Suppressor macrophage treated with lipopolysaccharide for 4 hours (primary cell): ENCODE measurements at places on chromosomes 6 and 20.

DNA sequence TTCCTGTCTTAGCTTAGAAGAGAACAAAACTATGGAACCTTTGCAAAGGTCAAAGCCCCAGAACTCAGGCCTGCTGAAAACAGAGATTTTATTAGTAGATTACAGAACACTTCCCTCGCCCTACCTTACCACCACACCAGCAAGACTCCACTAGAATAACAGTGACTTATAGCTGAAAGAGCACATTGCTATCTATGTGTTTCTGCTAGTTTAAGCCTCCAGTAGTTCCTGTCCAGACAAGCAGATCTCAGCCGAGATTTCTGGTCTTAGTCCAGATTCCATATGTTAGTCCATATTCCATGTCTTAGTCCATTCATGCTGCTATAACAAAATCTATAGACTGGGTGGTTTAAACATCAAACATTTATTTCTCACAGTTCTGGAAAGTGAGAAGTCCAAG, 412.3 kb upstream of the ID4 start:
- DNase-seq, result no peak

DNA sequence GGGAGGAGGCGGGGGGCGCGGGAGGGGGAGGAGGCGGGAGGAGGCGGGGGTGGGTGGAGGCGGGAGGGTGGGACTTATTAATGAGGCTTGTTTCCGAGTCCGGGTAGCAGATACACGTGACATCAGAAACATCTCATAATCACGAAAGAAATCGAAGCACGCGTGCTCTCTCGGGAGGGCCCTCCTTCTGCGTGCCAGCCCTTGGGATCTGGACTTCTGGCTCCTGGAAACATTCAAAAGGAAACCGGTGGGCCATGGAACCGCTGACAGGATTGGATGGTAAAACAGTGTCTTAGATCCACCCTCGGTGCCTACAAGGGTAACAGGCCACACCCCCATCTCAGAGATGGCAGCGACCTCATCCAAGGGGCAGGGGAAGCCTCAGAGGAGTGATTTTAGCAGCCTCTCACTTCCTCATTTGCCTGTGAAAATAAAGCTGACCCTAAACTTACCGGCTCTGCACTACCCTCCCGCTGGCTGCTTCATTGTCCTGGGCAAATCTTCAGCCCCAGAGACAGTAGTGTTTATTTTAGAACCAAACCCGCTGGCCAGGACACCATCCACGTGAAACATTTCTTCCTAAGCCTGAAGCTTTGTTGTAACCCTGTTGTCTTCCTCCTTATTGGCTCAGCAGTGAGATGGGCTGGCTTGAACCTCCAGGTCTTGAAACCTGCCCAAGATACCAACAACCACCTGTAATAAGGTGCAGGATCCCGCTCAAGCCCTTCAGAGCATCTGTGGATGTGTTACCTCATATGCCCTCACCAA, 97.5 kb downstream of the PSMG4 start:
- peak; percentile 76 for DNase-seq

DNA sequence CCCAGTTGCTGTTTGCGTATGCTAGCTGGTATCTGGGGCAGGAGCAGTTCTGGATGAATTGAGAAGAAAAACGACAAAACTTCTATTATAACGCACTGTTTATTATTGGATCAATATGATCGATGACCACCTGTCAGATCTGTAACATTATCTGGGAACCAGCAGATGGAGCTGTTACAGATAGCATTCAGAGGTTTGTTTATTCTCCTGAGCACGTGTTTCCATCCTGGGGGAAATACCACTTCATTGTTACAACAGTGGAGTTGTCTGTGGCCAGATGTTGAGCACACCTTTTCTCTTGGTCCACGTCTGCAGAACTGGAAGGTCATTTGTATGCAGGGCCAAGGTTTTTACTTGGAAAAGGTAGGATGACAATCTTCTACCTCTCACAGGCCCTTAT, 16.0 kb upstream of the NKX2-2 start:
- DNase-seq, result no peak

GRCh38 chr6:10112871-10113549, 301.9 kb downstream of the TFAP2A start:
- DNase-seq, result no peak

GRCh38 chr6:15150207-15150606, 95.7 kb upstream of the JARID2 start:
- DNase-seq, result no peak

DNA sequence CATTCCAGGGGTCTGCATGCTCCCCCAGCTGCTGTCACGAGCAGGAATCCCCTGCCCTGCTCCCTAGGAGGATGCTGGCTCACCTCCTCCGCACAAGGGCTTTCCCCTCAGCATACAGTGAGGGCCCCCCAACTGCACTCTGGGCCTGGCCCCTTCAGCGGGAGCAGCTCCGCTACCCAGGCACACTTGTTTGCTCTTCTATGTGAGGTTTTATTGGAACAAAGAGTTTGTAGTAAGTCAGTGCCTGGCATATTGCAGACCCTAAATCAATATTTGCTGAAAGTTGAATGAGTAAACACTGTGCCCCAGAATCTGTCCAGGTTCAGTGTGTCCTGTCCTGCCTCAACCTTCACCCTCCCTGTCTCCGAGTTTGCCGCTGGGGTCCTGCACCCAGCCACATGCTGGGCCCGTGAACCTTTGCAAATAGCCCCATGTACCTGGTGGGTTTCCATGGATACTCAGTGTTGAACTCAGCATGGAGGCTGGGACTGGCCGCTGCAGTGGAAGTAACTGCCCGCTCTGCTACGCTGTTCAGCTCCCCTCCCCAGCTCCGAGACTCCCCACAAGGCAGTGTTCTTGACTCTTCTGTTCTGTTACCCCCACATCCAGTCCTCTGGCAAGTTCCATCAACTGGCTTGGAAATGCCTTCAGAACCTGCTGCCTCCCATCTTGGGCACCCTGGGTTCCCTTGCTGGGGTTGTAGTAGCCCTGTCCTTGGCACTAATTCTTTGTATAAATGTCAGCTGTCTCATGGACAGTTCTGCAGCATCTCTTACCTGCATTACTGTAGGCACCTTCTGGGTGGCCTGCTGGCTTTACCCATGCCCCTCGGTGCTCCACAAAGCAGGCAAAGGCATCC, 15.7 kb downstream of the SLC22A1 start:
- no peak for DNase-seq

DNA sequence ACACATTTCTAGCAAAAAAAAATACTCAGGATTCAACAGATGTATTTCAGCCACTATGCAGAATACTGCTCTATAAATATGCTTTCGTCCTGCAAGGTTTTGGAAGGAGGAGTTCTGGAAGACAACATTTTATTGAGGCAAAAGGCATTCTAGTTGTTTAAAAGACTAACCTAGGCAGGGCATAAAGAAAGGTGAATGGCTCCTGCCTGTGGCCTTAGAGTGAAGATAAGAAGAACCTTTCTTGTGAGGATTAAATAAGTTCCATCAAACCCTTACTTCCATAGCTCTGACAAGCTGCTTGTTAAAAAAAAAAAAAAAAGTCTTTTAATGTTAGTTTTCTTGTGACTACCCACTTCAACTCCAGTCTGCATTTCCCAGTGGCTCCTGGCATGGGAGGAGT, 139.8 kb downstream of the ADGRB3 start:
- DNase-seq, result no peak

DNA sequence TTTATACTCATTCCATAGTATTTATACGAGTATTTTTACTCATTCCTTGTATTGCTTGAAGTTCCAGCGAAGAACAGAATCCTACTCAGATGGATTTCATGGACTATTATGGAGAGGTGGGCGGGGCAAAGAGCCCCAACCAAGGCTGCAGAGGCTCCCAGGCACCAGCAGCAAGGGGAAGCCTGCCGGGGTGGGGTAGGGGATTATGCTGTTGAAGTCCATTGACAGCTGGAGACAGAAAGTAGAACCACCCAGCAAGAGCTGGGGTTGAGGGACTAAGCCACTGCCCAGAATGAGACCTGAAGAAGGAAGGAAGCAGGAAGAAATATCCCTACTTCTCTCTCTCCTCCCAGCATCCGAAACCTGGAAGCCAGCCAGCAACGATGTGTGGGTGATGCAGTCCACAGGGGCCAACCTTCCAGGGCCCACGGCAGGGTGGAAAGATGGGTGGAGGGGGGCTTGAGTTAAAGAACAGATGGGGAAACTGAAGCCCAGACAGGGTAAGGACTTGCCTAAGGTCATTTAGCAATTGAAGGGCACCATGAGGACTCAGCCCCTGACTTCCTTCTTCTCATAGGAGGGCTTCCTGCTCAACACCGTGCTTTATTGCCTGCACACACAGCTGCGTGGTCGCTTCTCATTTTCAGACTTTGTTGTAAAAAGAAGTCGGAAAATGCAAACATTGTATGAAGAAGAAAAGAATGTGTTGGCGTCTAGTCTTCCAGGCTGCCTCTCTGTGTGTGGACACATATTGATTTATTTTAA, 18.3 kb upstream of the GTSF1L start:
- peak; percentile 20 for DNase-seq

GRCh38 chr20:8020314-8021079, 936 bp upstream of the TMX4 start:
- no peak for DNase-seq

GRCh38 chr6:26053992-26054780, 33.0 kb upstream of the HFE start:
- DNase-seq, result peak; percentile 31

DNA sequence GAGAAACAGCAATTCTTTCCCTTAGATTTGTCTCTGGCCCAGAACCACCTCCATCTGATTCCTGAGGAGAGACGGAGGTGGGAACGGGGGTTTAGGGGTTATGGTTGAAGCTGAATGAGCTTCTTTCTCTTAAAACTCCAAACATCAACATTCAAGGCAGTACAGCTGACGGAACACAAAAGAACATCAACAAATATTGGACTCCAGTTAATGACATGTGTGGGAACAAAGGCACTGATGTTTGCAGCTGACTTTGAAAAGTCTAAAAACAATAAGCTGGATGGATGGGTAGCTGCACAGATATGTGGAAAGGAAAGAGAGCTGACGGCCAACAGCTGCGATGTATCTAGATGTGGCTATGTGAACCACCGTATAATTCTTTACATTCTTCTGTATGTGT, 256.5 kb downstream of the SOD2 start:
- no peak for DNase-seq

GRCh38 chr20:23653400-23653938, 15.7 kb upstream of the CST3 start:
- DNase-seq, result no peak

- DNase-seq, result peak; percentile 93
Observed at GRCh38 chr6:33029328-33030184, 20.2 kb upstream of the HLA-DOA start.

GRCh38 chr6:112683106-112683505, 336.0 kb downstream of the RFPL4B start:
- DNase-seq, result no peak

DNA sequence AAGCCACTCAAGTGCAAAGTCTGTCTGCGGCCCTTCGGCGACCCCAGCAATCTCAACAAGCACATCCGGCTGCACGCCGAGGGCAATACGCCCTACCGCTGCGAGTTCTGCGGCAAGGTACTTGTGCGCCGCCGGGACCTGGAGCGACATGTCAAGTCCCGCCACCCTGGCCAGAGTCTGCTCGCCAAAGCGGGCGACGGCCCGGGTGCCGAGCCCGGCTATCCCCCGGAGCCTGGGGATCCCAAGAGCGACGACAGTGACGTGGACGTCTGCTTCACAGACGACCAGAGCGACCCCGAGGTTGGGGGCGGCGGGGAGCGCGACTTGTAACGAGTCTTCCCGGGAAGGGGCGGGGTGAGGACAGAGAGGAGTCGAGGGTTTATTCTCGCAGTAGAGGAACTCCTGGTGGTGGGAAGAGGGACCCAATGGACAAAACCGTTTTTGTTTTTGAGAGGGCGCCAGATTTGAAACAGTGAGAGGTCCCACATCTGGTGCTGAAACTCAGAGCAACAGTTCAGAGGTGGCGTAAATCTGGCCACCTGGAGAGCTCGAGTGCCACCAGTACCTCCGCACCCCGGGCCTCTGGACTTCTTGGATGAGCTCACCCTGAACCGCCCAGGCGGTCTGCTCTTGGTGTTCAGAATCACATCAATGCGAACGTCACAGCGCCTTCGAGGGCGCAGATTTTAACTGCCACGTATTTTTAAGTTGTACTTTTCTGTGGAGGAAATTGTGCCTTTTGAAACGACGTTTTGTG, 8.0 kb downstream of the PRDM13 start:
- DNase-seq, result peak; percentile 23

- peak; percentile 57 for DNase-seq
Observed at GRCh38 chr20:19943061-19943521, 74.1 kb upstream of the NAA20 start.

- no peak for DNase-seq
Observed at GRCh38 chr6:40841721-40842120, 197.3 kb downstream of the UNC5CL start.

GRCh38 chr6:122998403-122998975, 2.5 kb downstream of the CLVS2 start:
- DNase-seq, result no peak

- peak; percentile 14 for DNase-seq
Observed at GRCh38 chr20:64131406-64131805, 24.0 kb upstream of the NPBWR2 start.

DNA sequence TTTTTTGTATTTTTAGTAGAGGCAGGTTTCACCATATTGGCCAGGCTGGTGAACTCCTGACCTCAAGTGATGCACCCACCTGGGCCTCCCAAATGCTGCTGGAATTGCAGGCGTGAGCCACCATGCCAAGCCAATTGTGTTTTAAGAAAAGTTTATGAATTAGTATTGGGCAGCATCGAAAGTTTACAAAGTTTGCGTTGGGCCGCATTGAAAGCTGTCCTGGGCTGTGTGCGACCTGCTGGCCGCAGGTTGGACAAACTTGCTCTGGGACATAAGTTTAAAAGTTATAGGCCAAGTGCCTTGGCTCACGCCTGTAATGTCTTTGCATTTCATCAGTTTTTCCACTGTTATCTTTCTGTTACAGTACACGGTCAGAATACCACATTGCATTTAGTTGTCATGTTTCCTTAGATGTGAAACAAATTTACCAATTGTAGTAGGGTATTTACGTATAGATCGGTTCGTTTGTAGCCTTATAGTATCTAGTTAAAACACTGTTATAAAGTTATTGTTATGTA, 39.5 kb downstream of the ASXL1 start:
- DNase-seq, result no peak

DNA sequence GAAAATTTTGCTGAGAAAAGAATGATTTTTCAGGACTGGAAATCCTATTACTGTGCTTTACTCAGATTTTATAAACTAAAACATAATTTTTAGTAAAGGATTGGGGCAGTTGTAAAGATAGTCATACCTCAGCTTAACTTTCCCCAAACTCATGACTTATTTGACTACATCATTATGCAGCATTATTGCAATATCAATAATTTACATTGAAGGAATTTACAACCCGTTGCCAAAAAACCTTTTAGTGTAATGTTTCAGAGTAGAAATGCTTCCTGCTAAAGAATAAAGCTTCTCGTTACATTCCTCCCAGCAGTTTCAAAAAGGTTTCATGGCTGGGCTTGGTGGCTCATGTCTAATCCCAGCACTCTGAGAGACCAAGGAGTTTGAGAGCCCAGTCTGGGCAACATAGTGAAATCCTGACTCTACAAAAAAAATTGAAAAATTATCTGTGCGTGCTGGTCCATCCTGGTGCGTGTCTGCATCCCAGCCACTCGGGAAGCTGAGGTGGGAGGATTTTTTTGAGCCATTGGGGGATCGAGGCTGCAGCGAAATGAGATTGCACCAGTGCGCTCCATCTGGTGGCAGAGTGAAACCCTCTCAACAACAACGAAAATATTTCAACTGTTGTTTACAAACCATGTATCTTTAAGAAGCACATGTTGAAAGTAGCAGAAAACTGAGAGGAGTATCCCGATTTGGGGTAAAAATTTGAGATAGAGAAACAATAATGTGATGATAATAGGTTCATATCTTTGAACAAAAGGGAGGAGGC, 4.4 kb downstream of the AMD1 start:
- peak; percentile 53 for DNase-seq

- peak; percentile 6 for DNase-seq
Observed at GRCh38 chr20:8133851-8134451, 1.9 kb downstream of the PLCB1 start.

- peak; percentile 32 for DNase-seq
Observed at GRCh38 chr6:47278545-47278944, 31.2 kb downstream of the TNFRSF21 start.
